ENCODE measurements at places on chromosomes 2 and 18. TPM values are rescaled to one million over a fixed set of nuclear protein-coding genes. Genes with fewer than 3 reads are reported as not detected.

UGT1A5 gene
- not detected for total RNA-seq

DNA sequence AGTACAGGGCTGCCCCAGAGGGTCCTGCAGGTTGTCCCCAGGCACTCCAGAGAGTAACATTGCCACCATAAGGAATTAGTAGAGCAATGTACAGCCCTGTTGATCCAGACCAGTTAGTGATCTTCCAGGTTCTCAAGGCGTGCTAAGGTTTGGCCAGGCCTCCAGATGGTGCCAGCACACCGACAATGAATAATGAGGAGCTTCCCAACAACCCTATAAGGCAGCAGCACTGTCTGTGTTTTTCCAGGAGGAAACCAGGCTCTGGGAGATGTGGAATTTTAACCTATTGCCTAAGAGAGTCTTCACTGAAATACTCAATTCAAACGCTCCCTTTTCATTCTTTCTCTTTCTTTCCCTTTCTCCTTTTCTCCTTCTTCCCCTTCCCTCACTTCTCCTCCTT is 122.1 kb downstream of the MGAT5 start:
- peaks cover 17% of the 10 kb centered on the region for H3K4me1 ChIP-seq
- peaks cover 5% of the 10 kb centered on the region for H3K36me3 ChIP-seq

DNA sequence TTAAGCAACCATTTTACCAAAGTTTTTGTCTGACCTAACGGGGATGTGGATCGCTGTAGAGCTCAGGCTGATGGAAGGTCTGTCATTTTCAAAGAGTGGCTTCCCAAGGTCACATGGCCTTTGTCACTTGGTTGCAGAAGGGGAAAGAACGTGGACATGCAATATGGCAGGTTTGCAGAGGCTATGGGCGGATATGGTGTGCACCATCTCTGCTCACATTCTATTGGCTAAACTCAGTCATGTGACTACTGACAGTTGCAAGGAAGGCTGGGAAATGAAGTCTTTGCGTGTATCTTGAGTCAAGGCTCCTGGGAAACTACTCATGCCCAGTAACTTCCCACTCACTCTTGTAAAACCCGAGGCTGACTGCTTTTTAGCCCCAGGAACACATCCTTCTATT is 96.8 kb downstream of the ST6GAL2 start:
- no peaks in the 10 kb centered on the region for H3K4me1 ChIP-seq
- DNase-seq: no peak
- no peak overlapping the region for H3K4me3 ChIP-seq
- H3K27ac ChIP-seq: no peak overlapping the region
- H3K36me3 ChIP-seq: no peaks in the 10 kb centered on the region

NETO1 gene
- not detected for total RNA-seq

NIFK gene
- total RNA-seq: 105 TPM

GRCh38 chr18:68699043-68699442 is 15.9 kb downstream of the TMX3 start:
- H3K36me3 ChIP-seq: peaks cover 4% of the 10 kb centered on the region
- no peak overlapping the region for H3K27ac ChIP-seq
- H3K4me3 ChIP-seq: no peak overlapping the region
- DNase-seq: no peak
- H3K27me3 ChIP-seq: no peaks in the 10 kb centered on the region

TMEFF2 gene
- total RNA-seq: not detected

DNA sequence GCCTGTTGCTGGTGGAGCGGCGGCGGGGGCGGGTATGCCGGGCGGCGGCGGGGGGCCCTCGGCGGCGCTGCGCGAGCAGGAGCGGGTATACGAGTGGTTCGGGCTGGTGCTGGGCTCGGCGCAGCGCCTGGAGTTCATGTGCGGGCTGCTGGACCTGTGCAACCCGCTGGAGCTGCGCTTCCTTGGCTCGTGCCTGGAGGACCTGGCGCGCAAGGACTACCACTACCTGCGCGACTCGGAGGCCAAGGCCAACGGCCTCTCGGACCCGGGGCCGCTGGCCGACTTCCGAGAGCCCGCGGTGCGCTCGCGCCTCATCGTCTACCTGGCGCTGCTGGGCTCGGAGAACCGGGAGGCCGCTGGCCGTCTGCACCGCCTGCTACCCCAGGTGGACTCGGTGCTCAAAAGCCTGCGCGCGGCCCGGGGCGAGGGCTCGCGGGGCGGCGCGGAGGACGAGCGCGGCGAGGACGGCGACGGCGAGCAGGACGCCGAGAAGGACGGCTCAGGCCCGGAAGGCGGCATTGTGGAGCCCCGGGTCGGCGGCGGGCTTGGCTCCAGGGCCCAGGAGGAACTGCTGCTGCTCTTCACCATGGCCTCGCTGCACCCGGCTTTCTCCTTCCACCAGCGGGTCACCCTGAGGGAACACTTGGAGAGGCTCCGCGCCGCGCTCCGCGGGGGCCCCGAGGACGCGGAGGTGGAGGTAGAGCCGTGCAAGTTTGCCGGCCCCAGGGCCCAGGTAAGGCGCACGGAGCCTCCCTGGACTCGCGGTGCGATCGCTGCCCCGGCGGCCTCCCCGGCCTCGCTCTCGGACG is 1.0 kb downstream of the ZCCHC2 start:
- no peaks in the 10 kb centered on the region for H3K27me3 ChIP-seq

GRCh38 chr2:236089271-236090026 is 78.7 kb downstream of the GBX2 start:
- no peak overlapping the region for H3K4me3 ChIP-seq
- DNase-seq: no peak
- H3K36me3 ChIP-seq: no peaks in the 10 kb centered on the region
- H3K4me1 ChIP-seq: peaks cover 10% of the 10 kb centered on the region

ABCG8 gene
- 8.8 TPM for total RNA-seq

DNA sequence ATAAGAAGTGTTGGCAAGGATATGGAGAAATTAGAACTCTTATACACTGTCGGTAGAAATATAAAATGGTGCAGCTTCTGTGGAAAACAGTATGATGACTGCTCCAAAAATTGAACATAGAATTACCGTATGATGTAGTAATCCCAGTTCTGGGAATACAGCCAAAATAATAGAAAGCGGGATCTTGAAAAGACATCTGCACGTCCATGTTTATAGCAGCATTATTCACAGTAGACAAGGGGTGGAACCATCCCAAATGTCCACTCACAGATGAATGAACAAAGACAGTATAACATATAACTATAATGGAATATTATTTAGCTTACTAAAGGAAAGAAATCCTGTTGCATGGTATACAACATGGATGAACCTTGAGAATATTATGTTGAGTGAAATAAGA is 257.7 kb downstream of the TDRD15 start:
- H3K4me1 ChIP-seq: no peaks in the 10 kb centered on the region
- no peaks in the 10 kb centered on the region for H3K36me3 ChIP-seq
- no peaks in the 10 kb centered on the region for H3K27me3 ChIP-seq

DNA sequence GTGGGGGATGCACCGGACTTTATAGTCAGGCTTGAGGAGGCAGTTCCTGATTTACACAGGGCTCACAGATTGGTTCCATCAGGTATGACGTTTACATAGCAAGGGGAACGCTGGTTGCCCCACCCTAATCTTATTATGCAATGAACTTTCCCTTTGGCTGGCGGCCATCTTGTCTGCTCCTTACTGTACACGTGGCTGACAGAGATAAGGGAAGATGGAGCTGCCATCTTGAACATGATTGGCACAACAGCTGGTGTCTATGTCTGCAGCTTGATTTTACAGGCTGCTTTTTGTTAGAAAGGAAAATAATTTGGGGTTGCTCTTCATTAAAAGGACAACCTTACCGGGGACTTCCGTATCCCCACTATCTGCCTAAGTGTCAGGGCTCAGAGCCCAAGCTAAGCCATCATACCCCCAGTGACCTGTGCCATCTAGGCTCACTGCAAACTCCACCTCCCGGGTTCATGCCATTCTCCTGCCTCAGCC is 33.5 kb upstream of the ATG16L1 start:
- peaks cover 5% of the 10 kb centered on the region for H3K27me3 ChIP-seq
- DNase-seq: no peak
- H3K36me3 ChIP-seq: no peaks in the 10 kb centered on the region
- no peak overlapping the region for H3K4me3 ChIP-seq
- H3K27ac ChIP-seq: no peak overlapping the region

SNTG2 gene
- total RNA-seq: not detected

SLC16A14 gene
- not detected for total RNA-seq

- H3K4me3 ChIP-seq: no peak overlapping the region
- no peak overlapping the region for H3K27ac ChIP-seq
- no peaks in the 10 kb centered on the region for H3K36me3 ChIP-seq
- DNase-seq: no peak
Observed at GRCh38 chr2:2422621-2423020, 91.5 kb upstream of the MYT1L start.
